ENCODE measurements at places on chromosomes 16 and 17.
A peak's percentile ranks its signal among the peaks of the same experiment; 100 is the strongest.

GRCh38 chr17:45246861-45247428, 14.9 kb downstream of the SPATA32 start:
- no peak for DNase-seq

- DNase-seq, result no peak
Observed at GRCh38 chr17:41837761-41838538, at the start of gene KLHL10. Gene KLHL10 (plus strand): TSS chr17:41837825. CDS start chr17:41837933, 108 bp downstream.

DNA sequence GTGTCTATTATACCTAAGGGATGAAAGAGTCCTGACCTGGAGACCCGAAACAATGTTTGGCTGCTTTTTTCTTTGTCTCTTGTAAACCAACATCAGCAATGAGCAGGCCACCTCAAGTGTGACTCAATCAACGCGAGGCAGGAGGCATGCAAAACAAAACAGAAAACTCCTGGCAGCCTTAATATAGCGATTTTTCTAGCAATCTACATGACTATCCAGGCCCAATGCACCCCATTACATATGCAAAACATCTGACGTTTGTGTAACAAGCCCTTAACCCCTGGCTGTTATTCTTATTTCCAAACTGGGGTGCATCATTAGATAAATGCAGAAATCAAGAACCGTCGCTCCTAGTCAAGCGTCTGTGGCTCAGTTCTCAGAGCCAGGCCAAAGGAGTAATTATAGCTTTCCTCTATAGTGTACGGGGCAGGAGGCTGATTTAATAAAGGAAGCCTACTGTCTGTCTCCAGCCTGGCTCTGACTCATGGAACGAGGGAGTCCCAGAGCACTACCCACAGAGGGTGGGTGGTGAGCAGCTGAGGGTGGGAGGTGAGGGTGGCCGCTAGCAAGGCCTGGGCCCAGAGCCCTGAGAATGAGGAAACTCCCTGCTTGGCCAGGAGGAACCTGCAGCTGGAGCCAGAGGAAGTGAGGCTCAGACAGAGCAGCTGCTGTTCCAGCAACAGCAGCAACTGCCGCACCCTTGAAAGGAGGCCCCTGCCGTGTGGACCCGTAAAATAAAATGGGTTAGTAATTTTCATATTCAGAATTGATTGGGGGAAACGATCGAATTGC, 43.9 kb downstream of the CHD9 start:
- peak; percentile 48 for DNase-seq

- DNase-seq, result no peak
Observed at GRCh38 chr17:5045496-5045895, 10.3 kb upstream of the SLC52A1 start.

DNA sequence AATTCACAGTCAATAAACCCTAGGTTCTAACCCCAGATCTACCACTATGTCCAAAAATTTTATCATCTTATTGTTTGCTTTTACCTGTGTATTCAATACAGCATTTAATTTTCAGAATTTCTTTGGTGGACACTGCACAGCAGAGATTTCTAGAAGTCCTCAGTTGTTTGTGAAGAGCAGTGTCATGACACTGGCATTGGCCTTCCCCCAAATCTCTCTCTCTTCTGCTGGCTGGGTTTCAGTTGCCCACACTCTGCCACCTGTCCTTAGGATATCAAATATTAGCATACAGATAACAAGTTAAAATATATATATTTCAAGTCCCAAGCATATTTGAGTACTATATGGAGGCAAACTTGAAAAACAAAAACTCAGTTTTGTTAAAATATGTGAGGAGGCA, 2.0 kb upstream of the THUMPD1 start:
- no peak for DNase-seq

DNA sequence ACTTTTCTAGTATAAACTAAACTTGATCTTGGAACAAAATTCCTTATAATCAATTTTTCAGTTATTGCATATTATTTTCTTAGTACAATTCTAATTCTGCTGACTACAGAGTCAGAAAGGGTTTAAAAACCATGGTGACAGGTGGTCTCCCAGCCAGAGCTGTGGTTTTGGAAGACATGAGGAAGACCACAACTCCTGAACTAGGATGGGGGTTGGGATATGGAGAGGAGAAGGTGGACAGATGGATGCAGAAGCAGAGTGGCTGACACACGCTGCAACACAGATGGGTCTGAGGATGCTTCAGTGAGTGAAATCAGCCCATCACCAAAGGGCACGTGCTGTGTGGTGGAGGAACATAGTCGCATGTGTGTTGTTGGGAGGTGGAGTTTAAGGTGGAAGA, 187.7 kb downstream of the LGALS9B start:
- DNase-seq, result no peak

GRCh38 chr17:17606416-17607000, 15.0 kb upstream of the PEMT start:
- DNase-seq, result no peak

GRCh38 chr16:89099905-89100304, 6.3 kb downstream of the ACSF3 start:
- no peak for DNase-seq

DNA sequence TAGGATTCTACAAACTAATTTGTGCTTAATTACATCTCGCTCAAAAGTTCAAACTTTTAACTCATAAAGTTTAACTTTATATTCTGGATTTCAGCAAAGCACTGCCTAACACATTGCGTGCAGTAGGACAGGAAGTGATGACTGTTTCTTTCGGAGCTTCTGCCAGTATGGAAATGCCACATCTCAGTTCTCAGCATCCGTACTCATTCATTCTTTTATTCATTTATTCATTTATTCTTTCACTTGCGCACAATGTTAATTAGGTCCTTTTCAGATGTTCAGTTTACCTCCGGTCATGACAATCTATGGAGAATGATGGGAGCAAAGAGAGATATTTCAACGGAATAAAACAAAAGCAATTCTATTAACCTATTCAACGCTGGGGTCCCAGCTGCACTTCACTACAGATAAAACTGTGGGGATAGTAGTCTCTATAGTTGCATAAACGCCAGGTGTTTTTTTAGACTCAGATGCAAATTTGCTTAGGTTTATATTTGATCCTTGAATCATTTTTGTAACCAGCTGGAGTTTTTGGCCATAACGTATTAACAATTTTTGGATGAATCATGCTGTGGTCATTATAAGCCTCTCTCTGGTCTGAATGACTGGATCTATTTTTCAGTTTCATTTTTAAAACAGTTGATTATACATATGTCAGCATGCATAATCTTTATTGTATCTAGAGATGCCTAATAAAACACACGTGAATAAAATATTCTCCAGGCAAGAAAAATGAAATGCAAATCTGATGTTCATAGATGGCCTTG, 143.9 kb downstream of the KCNJ2 start:
- DNase-seq, result no peak
